Right renal cortex interstitium (tissue), 3 donors: ENCODE measurements at places on chromosomes 2 and 18. TPM values are rescaled to one million over a fixed set of nuclear protein-coding genes. Genes with fewer than 3 reads are reported as not detected.

GRCh38 chr2:182245963-182246362, 180.9 kb downstream of the PDE1A start:
- DNase-seq: no peak

GRCh38 chr18:23131693-23132319, 3.5 kb upstream of the CABLES1 start:
- DNase-seq: no peak

- DNase-seq: no peak
These were observed 117.5 kb downstream of the AGAP1 start for GRCh38 chr2:235611349-235611748.

DNA sequence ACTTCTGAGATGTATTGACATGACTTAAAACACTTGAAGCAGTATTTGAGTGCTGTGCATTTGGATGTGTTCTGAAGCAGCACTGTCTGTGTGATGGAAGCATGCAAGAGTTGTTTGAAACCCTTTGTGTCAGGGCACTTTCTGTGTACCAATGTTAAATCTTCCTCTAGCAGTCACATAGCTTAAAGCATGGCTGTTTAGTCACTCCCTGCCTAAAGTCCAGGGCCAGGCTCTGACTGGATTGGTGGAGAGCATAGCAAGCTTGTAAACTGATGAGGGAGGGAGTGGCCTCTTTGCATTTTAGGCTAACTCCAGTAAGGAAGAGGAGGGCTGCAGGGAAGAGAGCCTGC, 73.5 kb downstream of the MYO1B start:
- DNase-seq: no peak

DNA sequence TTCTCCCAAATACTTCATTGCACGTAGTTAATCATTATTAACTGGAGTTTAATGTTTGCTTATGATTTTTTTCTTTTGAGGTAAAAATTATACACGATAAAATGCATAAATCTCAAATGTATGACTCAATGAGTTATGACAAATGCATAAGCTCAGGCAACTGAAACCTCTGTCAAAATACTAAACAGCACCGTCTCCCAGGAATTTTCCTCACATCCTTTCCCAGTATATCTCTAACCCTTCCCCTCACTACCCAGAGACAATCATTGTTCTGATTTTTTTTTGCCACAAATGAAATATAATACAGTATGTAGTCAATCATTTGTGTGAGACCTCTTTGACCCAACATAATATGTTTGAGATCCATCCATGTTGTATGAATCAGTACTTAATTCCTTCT, 606.5 kb downstream of the CPS1 start:
- no peak for DNase-seq

DNA sequence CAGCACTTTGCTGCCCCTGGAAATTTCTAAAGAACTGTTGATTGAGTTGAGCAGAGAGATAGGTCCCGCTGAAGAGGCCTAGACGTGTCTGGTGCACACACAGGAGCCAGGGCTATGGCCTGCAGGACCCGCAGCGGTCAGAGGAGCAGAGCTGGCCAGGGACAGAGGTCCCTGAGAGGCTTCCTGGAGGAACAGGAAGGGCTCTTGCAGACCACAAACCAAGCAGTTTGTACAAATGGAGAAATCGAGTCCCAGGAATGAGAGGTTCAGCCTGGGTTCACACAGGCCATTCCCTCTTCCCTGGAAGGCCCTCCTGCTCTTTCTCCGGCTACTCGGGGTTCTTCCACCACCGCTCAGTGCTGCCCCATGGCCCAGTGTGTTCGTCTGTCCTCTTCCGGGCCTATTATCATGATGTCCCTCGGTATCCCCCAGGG, 1.2 kb upstream of the BIN1 start:
- DNase-seq: no peak

- DNase-seq: no peak
These were observed 103.7 kb downstream of the LPIN1 start for GRCh38 chr2:11850082-11850481.

DNA sequence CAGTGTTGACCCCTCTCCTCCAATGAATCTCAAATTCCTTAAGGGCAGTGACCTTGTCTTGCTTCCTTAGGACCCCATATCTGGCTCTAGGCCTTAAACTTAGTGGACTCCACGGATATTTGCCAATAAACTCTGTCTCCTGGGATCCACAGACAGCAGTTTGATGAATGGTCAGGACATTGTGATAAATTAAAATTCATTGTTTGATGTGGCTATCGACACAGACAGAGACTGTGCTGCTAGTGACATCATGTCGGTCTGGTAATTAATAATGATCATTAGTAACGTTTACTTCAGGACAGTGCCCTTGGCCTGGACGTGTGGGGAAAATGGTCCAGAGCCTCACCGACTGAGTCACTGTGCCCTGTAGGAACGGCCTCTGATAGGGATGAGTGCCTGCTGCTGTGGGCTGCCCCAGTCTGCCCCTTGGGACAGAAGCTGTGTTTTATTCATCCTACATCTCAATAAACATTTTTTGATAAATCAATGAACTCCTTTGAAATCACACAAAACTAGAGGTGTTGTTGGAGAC, 5.2 kb upstream of the SLC35F6 start:
- DNase-seq: no peak

GRCh38 chr2:180101846-180102245, 94.7 kb upstream of the CWC22 start:
- DNase-seq: no peak

DNA sequence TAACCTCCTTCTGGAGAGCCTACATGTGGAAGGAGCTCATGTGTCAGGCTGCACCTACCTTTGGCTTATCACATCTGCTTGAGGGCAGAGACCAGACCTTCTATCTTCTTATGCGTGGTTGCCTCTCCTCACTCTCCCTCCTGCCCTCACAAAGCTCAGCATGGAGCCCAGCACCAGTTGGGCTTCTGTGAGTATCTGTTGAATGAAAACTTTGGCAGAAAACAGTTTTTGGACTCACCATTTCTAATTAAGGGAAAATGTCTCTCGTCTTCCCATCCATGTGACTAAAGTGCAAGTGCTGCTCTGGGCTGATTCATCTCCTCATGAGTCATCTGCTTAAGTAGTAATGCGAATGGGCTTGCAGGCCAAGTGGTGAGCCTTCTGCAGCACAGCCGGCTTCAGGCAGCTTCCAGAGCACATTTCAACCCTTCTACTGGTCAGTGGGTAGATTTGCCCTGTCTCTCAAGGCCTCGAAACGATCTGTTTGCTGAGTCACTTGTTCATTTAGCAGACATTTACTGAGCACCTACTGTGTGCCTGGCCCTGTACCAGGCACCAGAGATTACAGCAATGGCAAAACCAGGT, 102.6 kb downstream of the VSNL1 start:
- DNase-seq: no peak

DNA sequence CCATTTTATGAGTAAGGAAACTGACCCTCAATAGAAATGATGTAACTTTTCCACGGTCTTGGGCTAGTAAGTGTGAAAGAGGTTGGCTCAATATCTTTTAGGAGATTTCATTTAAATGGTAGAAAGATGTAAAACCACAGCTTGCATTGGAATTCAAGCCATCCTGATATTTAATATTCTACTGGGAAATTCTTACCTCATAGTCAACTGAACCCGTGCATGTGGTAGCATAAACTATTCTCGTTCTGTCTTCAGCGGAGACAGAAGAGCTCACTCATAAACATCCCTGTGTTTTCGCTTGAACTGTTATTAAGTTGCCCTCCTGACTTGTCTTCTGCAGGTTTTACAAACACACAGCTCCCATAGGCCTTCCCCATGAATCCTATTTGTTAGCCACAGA, 8.5 kb upstream of the SPATS2L start:
- no peak for DNase-seq

- no peak for DNase-seq
These were observed 3.5 kb downstream of the PCBP1 start for GRCh38 chr2:70090706-70091334.

DNA sequence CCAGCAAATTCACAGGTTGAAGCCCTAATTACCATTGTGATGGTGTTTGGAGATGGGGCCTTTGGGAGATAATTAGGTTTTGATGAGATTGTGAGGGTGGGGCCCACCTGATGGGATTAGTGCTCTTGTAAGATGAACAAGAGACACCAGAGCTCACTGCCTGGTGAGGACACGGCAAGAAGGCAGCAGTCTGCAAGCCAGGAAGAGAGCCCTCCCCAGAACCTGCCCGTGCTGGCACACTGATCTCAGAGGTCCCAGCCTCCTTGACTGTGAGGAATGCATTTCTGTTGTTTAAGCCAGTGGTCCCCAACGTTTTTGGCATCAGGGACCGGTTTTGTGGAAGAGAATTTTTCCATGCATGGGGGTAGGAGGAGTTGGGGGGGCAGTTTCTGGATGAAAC, 240.7 kb downstream of the KLHL29 start:
- no peak for DNase-seq

DNA sequence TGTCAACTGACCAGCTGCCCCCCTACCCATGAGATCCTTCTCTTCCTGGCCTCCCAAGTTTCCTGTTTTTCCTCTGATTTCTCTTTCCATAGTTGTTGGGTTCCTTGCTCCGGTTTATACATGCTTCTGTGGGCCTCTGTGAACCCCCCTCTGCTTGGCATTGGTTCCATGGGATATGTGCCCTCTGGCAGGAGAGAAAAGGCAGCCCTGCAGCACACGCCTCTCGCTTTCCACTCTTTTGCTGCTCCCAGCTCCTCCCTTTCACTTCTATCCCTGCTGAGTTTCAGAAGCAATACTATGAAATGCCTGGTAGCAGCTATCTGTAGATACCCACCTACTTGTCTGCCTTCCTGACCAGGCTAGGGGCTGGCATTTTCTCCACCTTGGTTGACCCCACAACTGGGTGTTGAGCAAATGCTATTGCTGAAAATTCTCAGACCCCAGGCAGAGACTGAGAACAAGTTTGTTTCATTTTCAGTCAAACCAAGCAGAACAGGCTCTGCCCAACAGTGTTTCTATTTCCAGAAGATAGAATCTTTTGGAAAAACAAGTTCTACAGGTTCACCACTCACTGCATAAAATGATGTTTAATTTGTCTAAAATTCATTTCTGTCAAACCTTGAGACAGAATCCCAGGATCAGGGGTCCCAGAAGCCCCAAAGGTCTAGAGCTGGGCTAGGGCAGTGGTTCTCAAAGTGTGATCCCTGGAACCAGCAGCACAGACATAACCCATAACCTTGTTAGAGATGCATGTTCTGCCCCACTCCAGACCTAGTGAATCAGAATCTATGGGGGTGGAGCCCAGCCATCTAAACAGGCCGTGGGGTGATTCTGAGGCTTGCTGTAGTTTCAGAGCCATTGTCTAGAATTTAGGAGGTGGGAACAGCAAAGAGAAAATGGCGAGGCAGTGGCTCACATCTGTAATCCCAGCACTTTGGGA, 13.4 kb downstream of the CAPG start:
- no peak for DNase-seq

GRCh38 chr18:59024829-59025228, 114.9 kb upstream of the SEC11C start:
- DNase-seq: no peak

- DNase-seq: no peak
These were observed 97.1 kb downstream of the SH3RF3 start for GRCh38 chr2:109226128-109226527.

DNA sequence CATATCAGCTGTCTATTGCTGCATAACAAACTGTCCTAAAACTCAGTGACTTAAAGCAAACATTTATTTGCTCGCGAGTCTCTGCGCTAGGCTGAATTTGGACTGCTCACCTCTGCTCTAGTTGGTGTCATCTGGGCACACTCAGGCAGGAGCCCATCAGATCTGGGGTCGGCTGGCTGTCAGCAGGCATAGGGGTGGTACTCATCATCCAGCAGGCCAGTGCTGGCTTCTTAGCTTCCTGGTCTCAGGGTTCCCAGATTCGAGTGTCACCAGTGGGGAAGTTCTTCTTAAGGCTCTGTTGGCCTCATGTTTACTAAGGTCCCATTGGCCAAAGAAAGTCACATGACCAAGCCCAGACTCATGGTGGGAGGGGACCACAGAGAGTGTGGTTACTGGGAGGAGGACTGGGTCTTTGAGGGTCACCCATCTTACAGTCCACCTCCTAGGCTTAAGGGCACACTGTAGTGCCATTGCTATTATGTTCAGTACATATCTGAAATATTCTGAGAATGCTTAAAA, 71.6 kb upstream of the ATG16L1 start:
- DNase-seq: no peak

DNA sequence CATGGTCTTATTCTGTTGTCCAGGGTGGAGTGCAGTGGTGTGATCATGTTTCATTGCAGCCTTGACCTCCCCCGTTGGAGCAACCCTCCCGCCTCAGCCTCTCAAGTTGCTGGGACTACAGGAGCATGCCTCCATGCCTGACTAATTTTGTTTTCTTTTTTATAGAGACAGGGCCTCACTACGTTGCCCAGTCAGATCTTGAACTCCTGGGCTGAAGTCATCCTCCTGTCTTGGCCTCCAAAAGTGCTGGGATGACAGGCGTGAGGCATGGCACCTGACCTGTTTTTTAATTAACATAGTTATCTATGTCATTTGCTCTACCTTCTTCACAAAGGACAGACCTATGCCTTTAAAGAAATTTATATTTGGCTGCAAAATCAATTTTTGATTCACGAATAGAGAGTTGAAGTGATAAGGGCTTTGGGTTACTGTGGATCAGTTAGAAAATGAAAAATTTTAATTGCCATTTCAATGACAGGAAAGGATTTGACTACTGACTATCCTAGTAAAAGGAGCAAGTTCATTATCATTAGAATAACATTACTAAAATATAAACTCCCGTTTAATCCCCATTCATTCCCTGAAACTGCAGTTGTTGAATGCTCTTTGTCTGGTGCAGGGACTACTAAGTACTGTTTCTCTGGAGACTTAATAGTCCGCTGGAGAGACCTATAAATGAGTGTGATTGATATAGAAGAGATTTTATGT, 3.7 kb downstream of the RNF138 start:
- DNase-seq: no peak

GRCh38 chr2:27729198-27729597, 42.3 kb upstream of the MRPL33 start:
- no peak for DNase-seq

DNA sequence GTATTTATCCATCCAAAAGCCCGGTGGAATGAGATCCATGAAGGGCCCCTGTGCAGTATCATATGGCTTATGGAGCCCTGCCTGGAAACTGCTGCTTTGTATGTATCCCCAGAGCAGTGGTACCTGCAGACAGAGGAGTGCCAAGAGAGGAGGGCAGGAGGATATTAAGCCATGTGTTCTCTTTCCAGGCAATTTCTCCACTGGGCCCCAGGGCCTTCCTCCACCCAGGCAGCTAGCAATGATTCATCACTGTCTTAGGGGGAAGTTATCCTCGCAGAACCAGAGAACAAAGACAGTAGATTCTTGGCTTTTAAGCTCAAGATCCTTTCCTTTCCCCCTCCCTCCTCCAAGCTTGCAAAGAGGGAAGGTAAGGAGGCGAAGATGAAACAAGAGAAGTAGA, 98.1 kb downstream of the LRRC30 start:
- DNase-seq: no peak

Gene TPRKB
- 71.6 TPM for polyA plus RNA-seq

Gene ORC2
- 31.8 TPM for polyA plus RNA-seq

Gene PLCD4
- 10.0 TPM for polyA plus RNA-seq

Gene ELOA2
- not detected for polyA plus RNA-seq

Gene TRIM54
- polyA plus RNA-seq: 3.6 TPM

Gene KANSL1L
- polyA plus RNA-seq: 55.2 TPM

Gene SATB2
- 13.1 TPM for polyA plus RNA-seq

Gene PAX8
- 227 TPM for polyA plus RNA-seq

Gene TTN
- 1.0 TPM for polyA plus RNA-seq

Gene NMUR1
- 0.50 TPM for polyA plus RNA-seq

Gene FEV
- not detected for polyA plus RNA-seq

Gene DNAH7
- polyA plus RNA-seq: 9.5 TPM

Gene RAB17
- polyA plus RNA-seq: 13.1 TPM
